ENCODE measurements at places on chromosomes 13 and 19.

DNA sequence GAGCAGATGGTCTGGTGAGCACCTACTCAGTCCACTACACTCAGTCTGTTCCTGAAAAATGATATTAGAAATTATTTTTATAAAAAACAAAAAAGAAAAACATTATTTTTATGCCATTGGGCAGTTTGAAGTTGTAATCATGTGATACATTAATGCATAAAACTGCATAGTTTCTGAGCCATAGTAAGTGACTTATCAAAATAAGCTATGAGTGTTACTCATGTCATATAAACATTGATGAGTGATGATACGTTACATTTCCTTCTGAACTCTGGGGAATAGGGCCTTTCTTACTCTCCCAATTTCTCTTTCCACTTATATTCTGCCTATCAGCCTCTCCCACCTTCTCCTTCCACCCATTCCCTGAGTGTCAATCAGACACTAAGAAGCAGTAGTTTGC, 8.9 kb downstream of the ZNF805 start:
- DNase-seq, result no peak

DNA sequence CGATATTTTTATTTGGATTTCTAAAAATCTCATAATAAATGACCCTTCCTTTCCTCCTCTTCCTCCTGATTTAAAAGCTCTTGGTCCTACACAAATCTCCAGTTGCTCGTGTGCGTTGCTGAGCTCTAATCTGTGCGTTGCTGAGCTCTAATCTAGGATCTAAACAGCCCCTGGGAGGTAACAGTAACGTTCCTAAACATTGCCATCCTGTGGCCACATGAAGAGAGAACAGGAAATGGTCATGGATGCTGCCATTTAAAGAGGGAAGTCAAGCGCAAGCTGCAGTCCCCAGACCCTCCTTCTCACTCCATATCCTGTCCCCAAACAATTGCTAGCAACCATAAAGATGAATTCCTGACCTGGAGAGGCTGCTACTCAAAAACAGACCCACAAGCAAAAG, 170.8 kb downstream of the NUFIP1 start:
- DNase-seq, result peak; percentile 36

DNA sequence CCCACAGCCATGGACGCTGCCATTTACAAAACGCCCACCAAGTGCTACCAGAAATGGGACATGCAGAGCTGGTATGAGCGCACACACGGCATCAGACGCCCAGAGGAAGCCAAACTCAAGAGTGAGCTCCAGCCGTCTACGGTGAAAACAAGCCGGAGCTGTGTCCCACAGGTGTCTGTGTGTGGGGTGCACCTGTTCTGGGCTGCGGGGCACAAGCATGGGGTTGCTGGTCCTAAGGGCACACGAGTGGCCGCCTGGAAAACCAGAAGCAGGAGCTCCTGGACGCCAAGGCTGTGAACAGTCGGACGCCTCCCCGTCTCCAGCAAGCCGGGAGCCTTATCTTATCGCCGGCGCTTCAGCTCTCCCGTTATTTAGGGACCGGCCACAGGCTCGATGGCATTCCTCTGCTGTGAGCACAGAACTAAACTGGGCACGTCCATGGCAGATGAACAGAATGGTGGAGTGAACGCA, 1.3 kb downstream of the ADPRHL1 start:
- DNase-seq, result no peak

DNA sequence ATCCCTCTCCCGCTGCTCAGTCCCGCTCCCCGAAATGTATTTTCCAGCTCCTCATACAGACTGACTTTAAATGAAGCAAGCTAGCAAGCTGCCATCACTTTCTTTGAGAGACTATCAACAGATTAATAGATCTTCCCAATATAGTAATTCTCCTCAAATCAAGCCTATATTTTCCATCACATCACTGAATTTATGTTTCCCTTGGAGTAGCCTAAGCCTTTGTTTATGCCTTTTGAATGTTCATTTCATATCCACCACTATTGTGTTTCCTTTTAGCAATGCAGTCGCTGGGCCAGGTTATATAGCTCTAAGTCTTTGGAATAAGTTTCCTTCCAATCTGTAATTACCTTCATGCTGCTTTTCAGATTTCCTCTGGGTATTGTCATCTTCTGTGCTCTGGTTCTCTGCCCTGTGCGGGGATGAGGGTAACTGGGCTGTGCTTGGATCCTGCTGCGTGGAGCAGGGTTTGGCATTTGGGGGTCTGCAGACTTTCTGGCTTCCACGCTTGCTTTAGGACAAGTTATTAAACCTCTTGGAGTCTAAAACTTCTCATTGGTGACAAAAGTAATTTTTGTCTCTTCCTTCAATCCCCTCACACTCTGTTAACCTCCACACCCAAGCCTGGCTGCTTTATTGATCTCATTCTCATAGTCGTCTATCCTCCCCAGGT, 256.9 kb downstream of the DLEU7 start:
- no peak for DNase-seq

DNA sequence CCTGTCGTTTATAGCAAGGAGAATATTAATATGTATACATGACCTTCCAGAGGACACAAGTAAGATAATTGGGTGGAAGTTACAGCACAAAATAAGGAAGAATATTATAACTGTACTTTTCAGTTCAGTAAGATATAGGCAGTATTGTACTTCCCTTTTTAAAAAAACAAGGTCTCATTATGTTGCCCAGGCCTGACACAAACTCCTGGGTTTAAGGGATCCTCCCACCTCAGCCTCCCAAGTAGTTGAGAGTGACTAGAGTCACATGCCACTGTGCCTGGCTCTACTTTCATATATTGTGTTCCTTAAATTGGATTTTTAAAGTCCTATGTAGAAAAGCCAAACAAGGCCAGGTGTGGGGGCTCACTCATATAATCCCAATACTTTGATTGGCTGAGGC, 19.5 kb upstream of the MAB21L1 start:
- DNase-seq, result no peak

GRCh38 chr19:46847528-46847927, 3.1 kb downstream of the AP2S1 start:
- no peak for DNase-seq

- no peak for DNase-seq
These were observed at the start of gene PMIS2 for GRCh38 chr19:35585848-35586247. Gene PMIS2, plus strand, starts transcription at chr19:35586173. Its CDS starts 87 bp downstream, at chr19:35586260.

- no peak for DNase-seq
These were observed 17.9 kb downstream of the DOT1L start for GRCh38 chr19:2181633-2181997.

GRCh38 chr13:20994441-20994821, 67.0 kb downstream of the LATS2 start:
- no peak for DNase-seq

DNA sequence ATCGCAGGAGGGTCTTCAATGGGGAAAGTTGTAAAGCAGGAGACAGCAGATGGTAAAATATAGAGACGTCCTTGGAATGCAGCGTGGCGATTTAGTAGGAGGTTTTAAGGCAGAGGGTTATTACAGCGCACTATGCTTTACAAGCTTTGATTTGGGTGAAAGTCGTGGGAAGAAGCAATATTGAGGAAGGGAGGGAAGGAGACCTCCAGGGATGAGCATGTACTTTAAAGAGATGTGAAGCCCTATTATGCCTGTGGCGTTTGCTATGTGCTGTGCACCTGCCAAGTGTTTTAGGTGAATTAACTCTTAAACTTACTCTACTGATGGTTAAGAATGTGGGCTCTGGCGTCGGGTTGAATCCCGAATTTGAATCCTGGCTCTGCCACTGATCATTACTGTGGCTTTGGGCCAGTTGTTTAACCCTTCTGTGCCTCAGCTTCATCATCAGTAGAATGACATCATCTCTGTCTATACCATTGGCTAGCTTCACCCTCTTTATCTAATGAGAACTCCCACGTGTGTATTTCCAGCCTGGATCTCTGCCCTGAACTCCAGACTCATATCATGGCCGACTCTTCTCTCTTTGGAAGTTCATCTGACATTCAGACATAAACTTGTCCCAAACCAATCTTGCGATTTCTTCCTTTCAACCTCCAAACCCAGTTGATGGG, 583 bp downstream of the CCDC61 start:
- no peak for DNase-seq

GRCh38 chr19:45218426-45218825, 26.8 kb downstream of the EXOC3L2 start:
- no peak for DNase-seq

DNA sequence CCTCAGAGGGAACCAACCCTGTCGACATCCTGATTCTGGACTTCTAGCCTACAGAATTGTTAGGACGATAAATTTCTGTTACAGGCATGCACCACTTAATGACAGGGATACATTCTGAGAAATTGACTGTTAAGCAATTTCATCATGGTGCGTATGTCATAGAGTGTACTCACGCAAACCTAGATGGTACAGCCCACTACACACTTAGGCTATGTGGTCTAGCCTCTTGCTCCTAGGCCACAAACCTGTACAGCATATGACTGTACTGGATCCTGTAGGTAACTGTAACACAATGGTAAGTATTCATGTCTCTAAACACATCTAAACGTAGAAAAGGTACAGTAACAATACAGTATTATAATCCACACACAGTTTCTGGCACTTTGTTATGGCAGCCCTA, 13.3 kb downstream of the USP12 start:
- no peak for DNase-seq

GRCh38 chr13:111532111-111532510, 211.7 kb downstream of the TEX29 start:
- no peak for DNase-seq

- DNase-seq, result peak; percentile 50
These were observed 62.1 kb downstream of the DGKH start for GRCh38 chr13:42110410-42111155.

DNA sequence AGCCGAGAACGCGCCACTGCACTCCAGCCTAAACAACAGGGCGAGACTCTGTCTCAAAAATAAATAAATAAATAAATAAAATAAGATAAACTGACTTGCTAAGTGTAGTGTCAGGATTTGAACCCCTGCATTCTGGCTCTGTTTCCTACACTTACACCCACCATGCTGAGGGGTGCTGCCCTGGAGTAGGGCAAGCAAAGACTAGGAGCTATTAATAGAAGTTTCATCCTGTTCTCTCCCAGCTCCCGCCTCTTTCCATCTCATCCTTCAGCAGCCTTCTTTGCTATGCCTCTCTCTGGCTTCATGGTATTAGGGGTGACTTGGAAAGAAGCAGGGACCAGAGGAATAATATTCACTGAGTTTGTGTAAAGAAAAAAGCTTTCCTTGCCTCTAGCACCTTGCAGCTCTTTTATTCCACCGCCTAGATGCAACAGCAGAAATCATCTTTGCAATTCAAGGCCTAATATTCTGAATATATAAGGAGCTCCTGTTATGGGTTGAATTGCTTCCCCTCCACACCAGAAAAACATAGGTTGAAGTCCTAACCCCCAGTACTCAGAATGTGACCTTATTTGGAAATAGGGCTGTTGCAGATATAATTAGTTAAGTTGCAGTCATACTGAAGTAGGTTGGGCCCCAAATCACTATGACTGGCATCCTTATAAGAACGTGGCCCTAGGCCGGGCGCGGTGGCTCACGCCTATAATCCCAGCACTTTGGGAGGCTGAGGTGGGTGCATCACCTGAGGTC, 8.7 kb upstream of the PLAUR start:
- no peak for DNase-seq

- no peak for DNase-seq
These were observed 67.0 kb upstream of the SLC15A1 start for GRCh38 chr13:98819382-98820010.

DNA sequence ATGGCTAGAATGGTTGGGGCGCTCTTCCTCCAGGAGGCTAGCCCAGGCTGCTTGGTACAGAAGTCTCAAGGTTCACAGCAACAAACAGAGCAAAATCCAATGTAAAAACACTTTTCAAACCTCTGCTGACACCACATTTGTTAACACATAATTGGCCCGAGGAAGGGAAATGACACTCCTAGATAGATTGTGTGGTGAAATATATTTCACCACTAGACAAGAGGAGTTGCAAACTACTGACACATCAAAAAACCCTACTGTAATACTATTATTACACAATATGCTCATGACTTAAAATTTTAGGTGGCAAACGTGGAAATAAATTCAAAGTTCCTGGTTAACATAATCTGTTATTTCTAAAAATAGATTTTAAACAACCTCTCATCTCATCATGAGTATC, 643.6 kb downstream of the PCDH9 start:
- no peak for DNase-seq

DNA sequence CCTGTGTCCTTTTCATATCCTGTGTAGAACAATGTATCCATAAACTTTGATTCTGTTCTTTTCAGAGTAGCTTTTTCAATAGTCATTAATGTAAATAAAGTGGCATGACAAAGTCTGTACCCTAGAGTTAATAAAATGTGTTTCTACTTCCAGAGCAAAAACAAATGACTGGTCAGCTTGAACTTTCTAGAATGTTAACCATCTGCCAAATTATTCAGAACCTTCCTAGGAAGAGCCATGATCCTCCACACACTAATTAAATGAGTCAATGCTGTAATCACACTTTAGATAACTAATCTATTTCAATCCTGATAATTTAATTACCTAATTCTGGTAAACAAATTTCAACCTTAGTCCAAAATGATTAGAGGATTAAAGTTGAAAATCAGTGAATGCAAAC, 73.2 kb downstream of the DIAPH3 start:
- no peak for DNase-seq

- no peak for DNase-seq
These were observed 36.3 kb downstream of the MICU2 start for GRCh38 chr13:21567714-21568113.

GRCh38 chr13:86383561-86383960, 584.3 kb upstream of the SLITRK6 start:
- peak; percentile 56 for DNase-seq

DNA sequence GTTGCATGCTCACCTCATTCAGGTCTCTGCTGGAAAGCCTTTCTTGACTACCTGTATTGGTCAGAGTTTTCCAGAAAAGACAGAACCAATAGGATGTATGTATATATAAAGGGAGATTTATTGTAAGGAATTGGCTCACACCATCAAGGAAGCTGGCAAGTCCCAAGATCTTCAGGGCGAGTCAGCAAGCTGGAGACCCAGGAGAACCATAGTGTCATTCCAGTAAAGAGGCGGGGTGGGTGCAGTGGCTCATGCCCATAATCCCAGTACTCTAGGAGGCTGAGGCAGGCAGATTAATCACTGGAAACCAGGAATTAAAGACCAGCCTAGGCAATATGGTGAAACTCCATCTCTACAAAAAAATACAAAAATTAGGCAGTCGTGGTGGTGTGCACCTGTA, 30.4 kb upstream of the FARP1 start:
- no peak for DNase-seq

GRCh38 chr19:7968796-7969554, 25.5 kb upstream of the TIMM44 start:
- no peak for DNase-seq

- no peak for DNase-seq
These were observed 13.5 kb downstream of the NOTCH3 start for GRCh38 chr19:15187026-15188007.

DNA sequence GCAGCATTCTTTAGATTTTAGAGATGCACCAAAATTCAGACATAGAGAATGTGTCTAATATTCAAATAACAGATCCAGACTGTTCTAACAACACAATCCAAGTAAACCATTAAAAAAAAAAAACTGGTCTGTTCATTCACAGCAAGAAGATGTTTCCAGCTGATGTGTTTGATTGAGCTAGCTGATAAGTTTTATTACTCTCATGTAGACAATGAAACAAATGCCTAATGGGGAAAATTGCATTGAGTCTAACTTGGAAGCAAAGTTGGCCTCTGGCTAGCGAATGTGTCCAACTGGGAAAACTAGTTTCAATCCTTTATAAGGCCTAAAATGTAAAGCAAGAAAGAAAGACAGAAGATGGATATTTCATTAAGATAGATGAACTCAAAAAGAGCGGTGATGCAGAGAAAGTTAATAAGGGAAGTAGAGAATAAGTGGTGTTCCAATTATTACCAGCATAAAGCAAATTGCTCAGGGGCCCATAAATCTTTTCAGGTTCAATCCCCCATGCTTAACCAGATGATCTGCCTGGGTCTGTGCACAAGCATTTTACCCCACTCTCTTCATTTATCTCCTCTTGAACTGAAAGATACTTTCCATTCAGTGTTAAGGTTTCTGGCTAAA, 54.2 kb downstream of the PCDH9 start:
- peak; percentile 9 for DNase-seq

Data from NCI-H146 (cell line).